ENCODE measurements at places on chromosomes 1 and 21.

- no peak for DNase-seq
Measured at GRCh38 chr1:204093421-204093717, 20.5 kb downstream of the SOX13 start.

DNA sequence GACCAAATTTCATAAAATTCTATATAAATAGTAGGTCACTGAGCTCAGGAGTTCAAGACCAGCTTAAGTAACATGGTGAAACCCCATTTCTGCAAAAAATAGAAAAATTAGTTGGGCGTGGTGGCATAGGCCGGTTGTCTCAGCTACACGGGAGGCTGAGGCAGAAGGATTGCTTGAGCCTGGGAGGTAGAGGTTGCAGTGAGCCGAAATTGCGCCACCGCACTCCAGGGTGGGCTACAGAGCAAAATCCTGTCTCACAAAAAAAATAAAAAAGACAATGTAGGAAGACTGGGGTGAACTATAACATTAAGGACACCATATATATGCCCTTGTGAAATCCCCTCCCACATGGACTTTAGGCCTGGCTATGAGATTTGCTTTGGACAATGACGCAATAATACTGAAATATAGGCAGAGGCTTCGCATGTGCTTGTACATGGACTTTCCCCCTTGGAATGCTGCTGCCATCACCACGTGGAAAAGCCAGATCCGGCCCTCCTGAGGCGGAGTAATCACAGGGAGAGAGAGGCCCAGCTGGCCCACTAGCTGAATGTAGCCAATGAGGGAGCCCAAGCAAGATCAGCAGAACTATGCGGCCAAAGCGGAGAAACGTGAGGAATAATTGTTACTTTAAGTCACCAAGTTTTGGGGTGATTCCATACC is 13.1 kb upstream of the USP1 start:
- no peak for DNase-seq

GRCh38 chr1:236638945-236639344 is 34.6 kb upstream of the HEATR1 start:
- DNase-seq, result no peak

DNA sequence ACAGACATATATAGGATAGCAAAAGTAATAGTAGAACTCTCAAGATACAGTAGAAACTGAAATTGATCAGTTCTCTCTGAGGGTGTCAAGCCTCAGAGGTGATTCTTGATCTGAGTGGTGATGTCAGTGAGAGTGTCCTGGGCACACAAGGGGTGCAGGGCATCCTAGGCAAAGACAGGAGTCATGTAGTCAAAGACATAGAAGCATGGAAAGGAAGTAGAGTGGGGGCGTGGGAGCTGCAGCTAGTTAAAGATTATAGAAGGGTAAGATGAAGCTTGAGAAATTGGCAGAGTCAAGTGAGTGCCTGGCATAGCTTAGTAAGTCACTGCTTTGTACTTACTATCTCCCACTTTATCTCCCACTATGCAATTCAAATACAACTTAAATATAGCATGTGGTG is 22.8 kb downstream of the CDC7 start:
- no peak for DNase-seq

GRCh38 chr1:213830371-213830770 is 157.4 kb upstream of the PROX1 start:
- DNase-seq, result no peak

DNA sequence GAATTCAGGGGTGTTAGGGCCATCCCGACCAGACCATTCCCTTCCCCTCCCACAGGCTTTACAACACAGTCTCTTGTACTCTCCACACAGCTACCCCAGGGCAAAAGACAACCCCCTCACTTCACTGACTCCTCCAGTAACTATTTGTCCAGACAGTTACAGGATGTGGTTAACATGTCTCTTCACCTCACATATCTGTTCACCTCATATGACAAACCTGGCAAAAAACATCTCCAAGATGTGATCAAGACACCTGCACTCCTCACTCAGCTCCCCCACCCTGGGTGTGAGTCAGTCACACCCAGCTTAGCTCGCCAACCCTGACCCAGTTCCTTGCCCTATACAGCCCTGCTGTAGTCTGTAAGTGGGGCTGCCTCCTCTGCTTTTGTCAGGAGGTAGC is 490.5 kb upstream of the CHRM3 start:
- DNase-seq, result no peak

- DNase-seq, result no peak
Measured at GRCh38 chr1:93774707-93775106, 93.1 kb upstream of the BCAR3 start.

DNA sequence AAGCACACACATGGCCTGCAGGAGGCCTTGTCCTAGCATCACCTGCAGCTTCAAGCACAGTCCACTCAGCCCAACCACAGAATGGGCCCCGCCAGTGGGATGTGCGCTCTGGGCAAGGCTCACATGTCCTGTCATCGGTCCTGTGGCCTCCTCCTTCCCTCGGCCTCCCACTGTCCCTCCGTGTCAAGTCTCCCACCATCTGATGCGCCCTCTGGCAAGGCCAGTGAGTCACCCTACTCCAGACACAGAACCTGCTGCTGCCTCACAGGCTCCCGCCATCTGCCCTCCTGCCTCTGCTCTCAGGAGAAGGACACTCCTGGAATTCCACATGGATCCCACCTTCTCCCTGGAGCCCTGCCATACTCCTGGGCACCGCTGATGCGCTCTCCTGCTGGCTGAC is 14.2 kb downstream of the KCNAB2 start:
- no peak for DNase-seq

GRCh38 chr1:160781914-160782689 is 13.9 kb upstream of the LY9 start:
- DNase-seq, result no peak

DNA sequence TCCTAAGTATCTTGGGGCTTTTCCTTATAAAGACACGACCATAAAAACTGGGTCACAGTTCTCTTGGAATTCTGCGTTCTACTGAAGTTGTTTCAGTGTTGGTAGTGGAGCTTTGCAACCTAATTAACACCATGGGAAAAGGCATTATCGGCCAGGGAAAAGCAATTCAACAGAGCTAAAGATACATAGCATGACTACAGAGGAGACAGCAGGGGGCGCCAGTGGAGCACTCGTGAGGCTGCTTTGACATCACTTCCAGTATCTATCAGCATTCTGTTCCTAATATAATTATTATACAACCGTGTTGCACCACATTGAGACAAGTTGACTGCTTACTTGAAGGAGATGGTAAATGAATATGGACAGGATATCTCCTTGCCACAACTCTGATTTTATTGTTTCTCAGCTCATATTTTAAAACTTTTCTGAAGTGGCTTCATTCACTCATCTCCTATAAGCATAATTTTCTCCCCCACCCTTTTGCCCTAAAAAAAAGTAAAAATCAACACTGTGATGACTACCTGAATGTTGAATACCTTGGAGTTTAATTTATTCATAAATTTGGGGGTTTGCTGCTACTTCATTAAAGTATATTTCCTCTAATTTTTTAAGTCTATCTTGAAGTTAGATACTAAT is 39.4 kb downstream of the ZP4 start:
- peak; percentile 44 for DNase-seq

DNA sequence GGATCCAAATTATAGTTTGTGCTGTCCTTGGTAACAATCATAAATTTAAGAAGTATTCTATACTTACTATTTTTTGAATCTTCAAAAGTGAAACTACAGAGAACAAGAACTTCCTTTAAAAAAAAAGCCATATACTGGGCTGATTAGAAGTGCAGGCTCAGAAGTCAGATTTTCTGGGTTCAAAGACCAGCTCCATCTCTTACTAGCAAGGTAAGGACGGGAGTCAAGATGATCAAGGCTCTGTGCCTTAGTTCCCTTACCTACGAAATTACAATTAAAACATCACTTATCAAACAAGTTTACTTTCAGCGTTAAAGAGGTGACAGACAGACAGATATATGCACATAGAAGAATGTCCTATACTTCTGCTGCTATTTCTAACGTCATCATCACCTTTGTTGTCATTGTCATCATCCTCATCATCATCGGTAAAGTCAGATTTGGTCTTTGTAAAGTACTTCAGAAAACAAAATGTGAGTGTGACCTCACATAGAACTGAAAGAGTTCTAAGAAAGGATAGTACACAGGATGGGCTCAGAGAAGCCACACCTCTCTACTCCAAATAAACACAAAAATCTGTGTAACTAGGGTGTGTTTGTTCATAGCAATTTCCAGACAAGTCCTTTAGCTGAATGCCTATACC is 178.7 kb downstream of the VAV3 start:
- DNase-seq, result no peak

- no peak for DNase-seq
Measured at GRCh38 chr1:184597650-184598357, 156.9 kb downstream of the EDEM3 start.

DNA sequence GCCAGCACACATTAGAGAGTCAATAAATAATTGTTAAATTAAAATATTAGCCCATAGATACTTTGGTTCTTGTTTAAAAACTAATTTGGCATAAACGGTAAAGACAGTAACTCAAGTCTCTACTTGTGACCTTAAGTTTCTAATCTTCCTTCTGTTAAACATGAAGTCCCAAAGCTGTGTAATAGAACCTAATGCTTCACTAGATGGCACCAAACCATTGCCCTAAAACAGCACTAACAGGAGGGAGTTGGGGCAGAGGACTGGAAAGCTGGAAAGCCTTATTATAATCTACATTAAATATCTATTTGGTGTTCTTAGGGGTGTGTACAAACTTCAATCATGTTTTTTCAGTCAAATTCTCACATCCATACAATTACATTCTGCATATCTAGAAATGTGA is 176.7 kb downstream of the OLFM3 start:
- no peak for DNase-seq

DNA sequence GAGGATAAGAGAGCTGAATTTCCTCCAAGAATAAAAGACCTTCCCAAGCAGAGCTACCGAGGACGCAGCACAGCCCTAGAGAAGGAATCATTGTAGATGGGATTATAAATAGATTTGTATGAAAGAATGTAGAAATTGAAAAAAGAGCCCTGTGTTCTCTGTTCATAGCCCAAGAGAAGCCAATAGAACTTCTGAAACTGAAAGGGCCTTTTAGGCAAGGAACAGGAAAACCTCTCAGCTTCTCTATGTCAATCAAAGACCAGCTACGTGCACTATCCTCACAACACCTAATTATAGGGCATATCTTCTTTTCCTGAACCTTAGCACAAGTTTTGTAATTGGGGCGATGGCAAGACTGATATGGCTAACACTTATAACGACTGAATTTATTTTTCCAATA is 192.4 kb upstream of the RNPC3 start:
- no peak for DNase-seq

DNA sequence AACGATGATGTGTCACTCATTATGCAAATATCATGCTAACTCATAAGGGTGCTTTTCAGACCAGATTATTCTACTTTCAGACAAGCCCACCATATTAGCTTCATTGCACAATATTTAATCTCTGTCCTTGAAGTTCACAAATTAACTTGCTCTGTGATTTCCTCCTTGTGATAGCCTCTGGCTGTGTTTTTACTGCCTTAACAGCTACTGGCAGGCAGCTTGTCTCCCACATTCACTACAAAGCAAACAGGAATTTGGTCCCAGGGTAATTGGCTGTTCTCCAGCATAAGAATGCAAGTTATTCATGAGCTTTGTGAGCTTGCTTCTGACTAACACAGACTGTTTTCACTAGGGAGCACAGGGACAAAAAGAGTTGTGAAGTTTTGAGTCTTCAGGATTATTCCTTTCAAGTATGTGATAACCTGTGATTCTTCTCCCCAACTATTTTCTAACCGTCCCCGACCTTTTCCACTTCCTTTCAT is 87.9 kb upstream of the HMCN1 start:
- DNase-seq, result no peak

- DNase-seq, result no peak
Measured at GRCh38 chr1:167446966-167447365, 71.4 kb downstream of the CD247 start.

GRCh38 chr1:109828756-109829505 is 65.2 kb upstream of the EPS8L3 start:
- no peak for DNase-seq

DNA sequence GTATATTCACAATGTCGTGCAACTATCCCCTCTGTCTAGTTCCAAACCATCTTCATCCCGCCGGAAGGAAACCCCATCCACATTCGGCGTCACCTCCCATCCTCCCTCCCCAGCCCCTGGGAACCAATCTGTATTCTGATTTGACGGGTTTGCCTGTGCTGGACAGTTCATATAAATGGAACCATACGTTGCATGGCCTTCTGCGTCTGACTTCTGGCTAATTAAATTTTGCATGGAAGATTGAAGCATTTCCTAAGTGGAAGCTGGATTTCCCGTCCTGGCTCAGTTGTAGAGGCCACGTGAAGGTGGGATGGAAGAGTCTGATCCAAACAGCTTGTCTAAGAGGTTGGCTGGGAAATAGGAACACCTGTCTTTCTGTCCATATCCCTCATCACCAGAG is 14.6 kb downstream of the SPSB1 start:
- no peak for DNase-seq

- DNase-seq, result no peak
Measured at GRCh38 chr1:21361506-21361905, 71.2 kb upstream of the ECE1 start.

GRCh38 chr1:42178249-42178648 is 13.7 kb upstream of the GUCA2A start:
- DNase-seq, result no peak

DNA sequence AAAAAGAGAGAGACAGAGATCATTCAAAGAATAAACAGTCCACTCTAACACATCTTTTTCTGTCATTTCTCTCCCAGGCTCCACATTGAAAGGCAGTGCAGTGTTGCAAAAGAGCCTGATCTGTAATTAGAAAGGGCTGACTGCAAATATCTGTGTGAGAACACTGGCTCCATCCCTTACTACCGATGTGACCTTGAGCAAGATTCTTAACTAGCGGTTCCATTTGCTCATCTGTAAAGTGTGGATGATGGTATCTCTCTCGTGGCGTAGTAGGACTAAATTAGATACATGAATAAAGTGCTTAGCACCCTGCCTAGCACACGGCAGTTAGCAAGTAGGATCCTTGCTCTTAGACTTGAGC is 26.9 kb upstream of the SLC44A3 start:
- no peak for DNase-seq

GRCh38 chr1:235366286-235366685 is 941 bp upstream of the TBCE start:
- no peak for DNase-seq

DNA sequence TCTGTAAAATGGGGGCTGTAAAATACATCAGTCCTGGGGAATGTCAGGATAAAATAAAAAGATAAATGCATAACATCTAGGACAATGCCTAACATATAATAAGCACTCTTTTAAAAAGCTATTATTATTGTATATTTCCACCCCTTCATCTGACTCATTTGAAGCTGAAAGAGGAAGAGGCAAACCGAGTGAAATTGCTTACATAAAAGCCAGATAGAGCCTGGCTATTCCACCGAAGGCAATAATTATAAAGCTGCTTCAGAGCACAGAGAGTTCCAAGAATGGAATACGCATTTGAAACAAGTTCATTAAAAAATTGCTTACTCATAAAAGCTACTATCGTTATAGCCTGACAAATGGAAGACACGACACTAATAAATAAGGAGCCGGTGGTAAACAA is 186.1 kb upstream of the CAMK1G start:
- DNase-seq, result no peak

DNA sequence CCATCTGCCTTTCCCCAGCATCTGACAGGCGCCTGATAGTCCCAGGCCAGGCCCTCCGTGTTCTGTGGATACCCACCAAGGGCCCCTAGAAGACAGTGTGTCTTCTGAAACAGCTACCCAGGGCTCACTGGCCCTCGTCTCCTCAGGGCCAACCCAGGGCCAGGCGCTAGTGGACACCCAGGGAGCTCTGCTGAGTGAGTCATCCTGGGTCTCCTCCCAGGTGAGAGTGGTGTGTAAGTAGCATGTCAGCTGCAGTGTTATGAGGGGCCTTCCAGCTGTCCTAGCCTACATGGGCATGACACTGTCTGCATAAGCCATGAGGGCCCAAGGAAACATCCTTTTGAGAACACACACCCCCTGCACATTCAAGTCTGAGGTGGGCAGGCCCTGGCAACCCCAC is 36.7 kb downstream of the CHD5 start:
- DNase-seq, result no peak
